Activated T-cell treated with anti-CD3 and anti-CD28 coated beads, Interleukin-2, amount 50 U/mL, for 72 hours (primary cell): ENCODE measurements at places on chromosomes 11 and 22.

DNA sequence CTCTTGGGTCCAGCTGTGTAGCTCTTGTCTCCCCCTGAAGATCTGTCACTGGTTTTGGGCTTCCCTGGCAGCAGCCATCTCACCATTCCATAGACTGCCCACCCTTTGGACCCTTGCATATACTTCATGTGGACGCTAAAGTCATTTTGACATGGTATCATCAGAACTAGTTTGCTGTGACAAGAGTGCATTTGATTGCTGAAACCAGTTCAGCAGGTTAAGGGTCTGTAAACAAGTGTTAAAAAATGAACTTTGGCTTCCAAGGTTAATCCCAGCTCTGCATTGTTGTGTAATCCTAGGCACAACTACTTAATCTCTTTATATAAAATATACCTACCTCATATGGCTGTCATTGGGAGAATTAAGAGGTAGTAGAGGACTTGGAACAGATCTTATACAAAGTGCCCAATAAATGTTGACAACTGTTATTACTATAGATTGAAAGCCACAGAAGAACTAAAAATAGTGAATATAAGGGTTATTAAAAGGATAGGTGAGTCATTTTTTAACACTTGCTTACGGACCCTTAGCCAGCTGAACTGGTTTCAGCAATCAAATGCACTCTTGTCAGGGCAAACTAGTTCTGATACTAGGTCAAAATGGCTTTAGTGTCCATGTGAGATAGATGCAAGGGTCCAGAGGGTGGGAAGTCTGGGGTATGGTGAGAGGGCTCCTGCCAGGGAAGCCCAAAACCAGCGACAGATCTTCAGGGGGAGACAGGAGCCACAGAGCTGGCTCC is 29.4 kb downstream of the CCDC90B start:
- H3K27ac ChIP-seq: no peak overlapping the region
- H3K27me3 ChIP-seq: no peaks in the 10 kb centered on the region
- no peak for DNase-seq
- peaks cover 3% of the 10 kb centered on the region for H3K36me3 ChIP-seq
- no peaks in the 10 kb centered on the region for H3K4me1 ChIP-seq

DNA sequence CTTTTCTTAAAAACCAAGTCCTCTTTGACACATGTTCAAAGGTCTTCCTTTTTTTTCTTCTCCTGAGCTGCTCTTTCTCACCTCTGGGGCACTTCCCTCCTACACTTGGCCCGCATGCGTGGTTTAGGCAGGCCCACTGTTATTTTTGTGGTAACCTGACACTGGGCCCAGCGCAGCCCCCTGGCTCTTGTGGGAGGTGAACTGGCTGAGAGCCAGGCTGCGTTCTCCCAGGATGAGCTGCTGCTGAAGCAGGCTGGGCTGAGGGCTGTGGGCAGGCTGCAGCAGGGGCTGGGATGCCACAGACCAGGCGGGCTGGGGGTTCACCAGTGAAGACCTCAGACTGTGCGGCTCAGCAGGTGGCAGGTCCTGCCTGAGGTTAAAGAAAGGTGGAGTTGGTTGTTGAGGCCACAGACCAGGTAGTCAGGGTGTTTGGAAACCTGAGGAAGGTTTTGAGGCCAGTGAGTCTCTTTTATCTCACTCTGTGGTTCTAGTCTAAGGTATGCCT is 72.4 kb downstream of the TEAD1 start:
- H3K4me1 ChIP-seq: no peaks in the 10 kb centered on the region
- no peak overlapping the region for H3K27ac ChIP-seq
- DNase-seq: no peak
- no peak overlapping the region for H3K4me3 ChIP-seq
- H3K27me3 ChIP-seq: peaks cover 31% of the 10 kb centered on the region
- no peaks in the 10 kb centered on the region for H3K36me3 ChIP-seq

GRCh38 chr11:3984896-3985295 is 109.7 kb upstream of the RRM1 start:
- peak; percentile 59 for DNase-seq
- H3K27ac ChIP-seq: peak overlapping the region; percentile 85

GRCh38 chr11:11478687-11479086 is 125.6 kb upstream of the CSNK2A3 start:
- no peak overlapping the region for H3K4me3 ChIP-seq
- no peaks in the 10 kb centered on the region for H3K4me1 ChIP-seq
- H3K36me3 ChIP-seq: no peaks in the 10 kb centered on the region
- no peak overlapping the region for H3K27ac ChIP-seq
- no peak for DNase-seq
- H3K27me3 ChIP-seq: peaks cover 18% of the 10 kb centered on the region

DNA sequence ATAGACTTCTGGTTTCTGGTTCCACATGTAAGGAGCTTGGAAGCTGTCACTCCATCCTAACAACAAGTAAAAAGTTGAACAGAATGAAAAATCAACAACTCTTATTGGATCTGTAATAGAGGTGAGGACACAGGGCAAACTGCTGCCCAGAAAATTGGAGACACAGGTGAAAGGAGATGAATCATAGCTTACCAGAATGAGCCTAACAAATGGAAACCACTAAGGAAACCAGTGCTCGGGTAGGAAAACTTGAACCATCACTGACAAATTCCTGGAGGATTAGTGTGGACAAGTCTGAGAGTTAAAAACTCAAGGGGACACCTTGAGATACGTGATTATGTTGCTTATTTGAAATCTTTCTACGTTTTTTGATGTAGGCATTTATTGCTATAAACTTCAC is 52.1 kb downstream of the GDPD4 start:
- H3K36me3 ChIP-seq: peaks cover 2% of the 10 kb centered on the region
- H3K4me3 ChIP-seq: no peak overlapping the region
- H3K4me1 ChIP-seq: peaks cover 29% of the 10 kb centered on the region
- no peak for DNase-seq
- no peak overlapping the region for H3K27ac ChIP-seq
